ENCODE measurements at places on chromosomes 1 and 21. TPM values are rescaled to one million over a fixed set of nuclear protein-coding genes. Genes with fewer than 3 reads are reported as not detected.

DNA sequence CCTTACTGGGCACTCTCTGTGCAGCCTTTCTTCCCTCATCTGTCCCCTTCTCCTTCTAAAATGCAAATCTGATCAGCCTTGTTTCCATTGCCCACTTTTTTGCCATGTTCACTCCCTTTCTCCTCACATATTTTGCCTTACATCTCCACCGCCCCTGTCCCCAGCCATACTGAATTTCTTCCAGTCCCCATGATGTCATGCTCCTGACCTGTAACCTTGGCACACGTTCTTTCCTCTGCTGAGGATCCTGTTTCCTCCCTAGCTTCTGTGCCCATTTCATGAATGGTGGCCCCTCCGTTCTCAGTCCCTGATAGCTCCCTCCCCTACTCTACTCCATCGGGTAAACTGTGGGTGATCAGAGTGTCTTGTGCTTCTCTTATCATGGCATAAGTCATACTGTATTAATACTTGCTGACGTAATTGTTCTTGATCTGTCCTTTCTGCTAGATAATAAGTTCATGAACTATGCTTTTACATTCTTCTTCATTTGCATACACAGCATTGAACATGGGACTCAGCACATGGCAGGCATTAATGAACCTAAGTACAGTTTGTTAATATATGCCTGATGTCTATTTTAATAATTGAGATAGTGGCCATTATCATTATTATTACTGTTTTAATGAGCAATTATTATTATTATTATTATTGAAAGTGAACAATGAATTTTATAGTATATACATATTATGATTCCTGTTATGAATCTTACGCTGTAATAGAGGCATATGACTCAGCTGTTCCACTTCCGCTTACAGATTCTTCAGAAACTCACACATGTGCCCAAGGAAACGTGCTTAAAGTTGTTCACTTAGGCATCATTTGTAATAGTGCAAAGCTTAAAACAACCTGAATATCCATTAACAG is 28.5 kb downstream of the MAP3K21 start:
- DNase-seq = no peak

- DNase-seq = no peak
Measured at GRCh38 chr1:203534012-203534411, 40.1 kb downstream of the OPTC start.

DNA sequence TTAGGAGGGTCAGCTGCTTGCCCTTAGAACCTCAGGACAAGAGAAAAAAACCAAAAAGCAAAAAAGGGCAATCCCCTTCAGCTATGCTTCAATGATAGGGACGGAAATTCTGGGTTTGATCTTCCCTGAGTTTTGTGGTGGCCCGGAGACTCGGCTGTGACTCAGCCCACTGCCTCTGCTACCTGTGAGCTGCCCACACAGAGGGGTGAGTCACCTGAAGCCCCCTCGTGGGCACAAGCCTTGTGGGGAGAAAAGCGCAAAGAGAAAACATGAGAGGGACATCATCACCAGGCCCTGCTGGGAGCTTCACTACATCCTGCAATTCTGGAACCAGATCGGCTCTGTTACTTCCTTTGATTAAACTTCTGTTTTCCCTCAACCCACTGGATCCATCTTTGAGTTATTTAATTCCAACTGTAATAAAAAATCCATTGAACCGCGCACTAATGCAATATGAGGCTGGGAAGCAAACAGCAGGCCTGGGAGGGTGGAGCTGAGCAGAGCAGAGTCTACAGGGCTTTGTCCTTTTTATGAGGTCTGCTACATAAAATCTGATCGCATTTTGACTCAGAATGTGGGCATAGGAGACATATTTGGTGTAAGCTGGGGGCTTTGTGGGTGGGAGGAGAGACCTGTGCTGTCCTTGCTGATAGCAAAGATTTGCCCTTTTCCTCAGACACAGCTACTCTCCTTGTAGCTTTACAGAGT is 58.7 kb upstream of the STUM start:
- DNase-seq = no peak

- DNase-seq = no peak
Measured at GRCh38 chr1:4684136-4684535, 29.7 kb downstream of the AJAP1 start.

The RUNX3 gene
- total RNA-seq = not detected

The SMPDL3B gene
- 0.09 TPM for total RNA-seq
